ENCODE measurements at places on chromosomes 7 and 10.

DNA sequence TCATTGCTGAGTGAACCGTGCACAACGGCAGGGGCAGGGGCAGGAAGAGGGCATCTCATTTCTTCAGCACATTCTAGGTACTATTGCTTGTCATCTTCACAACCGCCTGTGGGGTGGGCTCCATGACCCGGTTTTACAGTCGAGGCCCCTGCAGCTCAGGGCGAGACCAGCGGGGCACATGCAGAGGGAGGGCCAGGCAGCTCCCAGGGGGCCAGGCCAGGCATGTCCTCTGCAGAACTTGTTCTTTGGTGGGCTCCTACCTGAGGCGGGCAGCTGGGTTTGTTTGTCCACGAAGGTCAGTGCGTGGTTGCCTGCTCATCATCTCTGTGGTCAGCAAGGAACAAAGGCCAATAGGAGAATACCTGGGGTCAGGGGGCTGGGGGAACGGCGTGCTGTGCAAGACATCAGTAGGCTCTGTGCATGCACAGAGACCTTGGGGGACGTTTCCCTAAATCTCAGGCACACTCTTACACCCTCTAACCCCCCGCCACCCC lies 75.1 kb upstream of the LEP start:
- DNase-seq: no peak

GRCh38 chr7:105742787-105743186 lies 133.6 kb downstream of the ATXN7L1 start:
- DNase-seq: no peak

GRCh38 chr7:10815546-10815945 lies 158.1 kb upstream of the PHF14 start:
- DNase-seq: no peak

DNA sequence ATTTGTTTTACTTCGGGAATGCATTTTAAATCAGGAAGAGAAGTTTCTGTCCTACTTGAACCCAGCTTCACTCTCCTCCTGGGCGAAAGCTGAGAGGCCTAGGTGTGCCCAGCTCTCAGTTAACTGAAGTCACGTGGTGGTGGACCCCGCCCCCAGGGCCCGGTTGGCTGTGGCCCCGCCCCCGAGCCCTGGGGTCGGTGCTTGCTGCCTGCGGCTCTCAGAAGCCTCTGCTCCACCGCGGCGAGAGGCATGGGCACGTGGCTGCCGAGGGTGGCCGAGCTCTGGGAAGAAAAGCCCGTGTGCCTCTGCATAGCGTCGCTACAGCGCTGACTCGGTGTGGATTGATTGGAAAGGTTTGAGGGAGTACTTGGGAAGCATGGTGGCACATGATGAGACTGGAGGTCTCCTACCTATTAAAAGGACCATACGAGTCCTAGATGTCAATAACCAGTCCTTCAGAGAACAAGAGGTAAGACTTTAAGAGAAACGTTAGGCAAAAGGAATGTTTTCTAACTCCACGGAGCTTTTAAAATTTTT lies 34.1 kb downstream of the NET1 start:
- DNase-seq: peak; percentile 87

GRCh38 chr10:104247513-104248146 lies 7.1 kb upstream of the GSTO1 start:
- DNase-seq: no peak

DNA sequence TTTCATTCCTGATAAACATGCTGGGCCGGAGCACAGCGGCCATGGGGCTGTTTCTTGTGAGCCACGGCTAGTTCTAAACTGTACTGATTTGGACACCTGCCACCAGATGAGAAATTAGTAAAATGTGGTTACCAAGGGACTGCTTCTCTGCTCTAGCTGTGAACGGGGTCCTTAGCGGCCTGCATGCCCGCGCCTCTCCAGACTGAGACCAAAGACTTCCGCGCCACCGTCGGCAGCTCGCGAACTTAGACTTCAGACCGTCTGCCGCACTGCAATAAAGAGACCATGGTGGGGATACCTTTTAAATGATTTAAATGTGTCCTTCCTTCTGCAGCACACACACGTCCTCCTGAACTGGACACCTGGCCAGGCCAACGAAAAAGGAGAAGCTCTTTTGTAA lies 116.4 kb downstream of the BMS1 start:
- no peak for DNase-seq

GRCh38 chr10:2866569-2866968 lies 200.8 kb upstream of the PFKP start:
- DNase-seq: no peak

GRCh38 chr10:75283671-75284470 lies 48.1 kb upstream of the COMTD1 start:
- peak; percentile 39 for DNase-seq

GRCh38 chr10:108601851-108602250 lies 1321.5 kb downstream of the XPNPEP1 start:
- peak; percentile 7 for DNase-seq

GRCh38 chr10:83543691-83544462 lies 595.4 kb upstream of the GHITM start:
- DNase-seq: no peak

DNA sequence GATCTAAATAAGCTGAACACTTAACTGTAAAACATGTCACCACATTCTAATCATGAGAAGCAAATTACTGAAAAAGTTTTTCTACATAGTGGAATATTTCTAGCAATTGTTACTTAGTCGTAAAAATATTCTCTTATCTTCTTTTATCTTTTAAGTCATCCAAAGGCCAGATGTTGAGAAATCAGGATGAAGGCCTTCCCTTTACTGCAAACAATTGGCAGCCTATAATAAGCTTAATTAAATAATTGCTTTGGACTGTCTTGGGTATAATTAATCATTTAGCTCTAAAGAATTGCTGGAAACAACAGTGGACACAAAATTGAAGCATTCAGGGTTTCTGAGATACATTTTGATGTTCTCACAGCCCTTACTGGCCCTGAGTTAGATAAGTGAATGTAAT lies 226.5 kb downstream of the FANK1 start:
- no peak for DNase-seq

GRCh38 chr10:14185316-14186045 lies 145.2 kb downstream of the FRMD4A start:
- peak; percentile 94 for DNase-seq

- no peak for DNase-seq
Observed at GRCh38 chr7:101395376-101395775, 32.7 kb downstream of the COL26A1 start.

Measured in iris pigment epithelial cell (primary cell).